NCI-H226 (cell line): ENCODE measurements at places on chromosomes 7 and 10.
A peak's percentile ranks its signal among the peaks of the same experiment; 100 is the strongest.

GRCh38 chr7:150895809-150896208 lies 43.5 kb downstream of the AOC1 start:
- DNase-seq, result no peak

- DNase-seq, result peak; percentile 6
These were observed 29.0 kb downstream of the JAKMIP3 start for GRCh38 chr10:132094581-132095234.

- DNase-seq, result no peak
These were observed 59.9 kb downstream of the BMPER start for GRCh38 chr7:33965183-33965744.

DNA sequence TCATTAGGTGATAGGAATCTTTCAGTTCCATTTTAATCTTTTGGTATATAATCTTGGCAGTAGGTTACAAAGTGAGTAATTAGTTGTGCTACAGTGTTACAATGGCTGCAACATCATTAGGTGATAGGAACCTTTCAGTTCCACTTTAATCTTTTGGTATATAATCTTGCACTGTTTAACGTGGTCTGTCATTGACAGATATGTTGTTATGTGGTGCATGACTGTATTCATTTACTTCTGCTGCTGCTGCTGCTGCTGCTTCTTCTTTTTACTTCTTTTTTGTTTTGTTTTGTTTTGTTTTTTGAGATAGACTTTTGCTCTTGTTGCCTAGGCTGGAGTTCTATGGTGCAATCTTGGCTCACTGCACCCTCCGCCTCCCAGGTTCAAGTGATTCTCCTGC lies 28.6 kb downstream of the ST7 start:
- DNase-seq, result no peak

GRCh38 chr10:943334-944033 lies 12.0 kb upstream of the LARP4B start:
- no peak for DNase-seq

DNA sequence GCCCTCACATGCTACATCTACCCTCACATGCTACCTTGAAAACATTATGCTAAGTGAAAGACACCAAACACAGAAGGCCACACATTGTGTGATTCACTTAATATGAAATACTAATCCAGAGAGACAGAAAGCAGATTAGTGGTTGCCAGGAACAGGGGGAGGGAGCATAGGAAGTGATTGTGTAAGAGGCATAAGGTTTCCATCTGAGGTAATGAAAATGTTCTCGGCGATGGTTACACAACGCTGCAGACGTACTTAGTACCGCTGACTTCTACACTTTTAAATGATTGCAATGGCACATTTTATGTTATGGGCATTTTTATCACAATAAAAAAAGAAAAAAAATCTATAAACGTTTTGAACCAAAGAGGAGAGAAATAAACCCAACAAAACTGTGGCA lies 742.3 kb downstream of the TYW1 start:
- DNase-seq, result peak; percentile 83

DNA sequence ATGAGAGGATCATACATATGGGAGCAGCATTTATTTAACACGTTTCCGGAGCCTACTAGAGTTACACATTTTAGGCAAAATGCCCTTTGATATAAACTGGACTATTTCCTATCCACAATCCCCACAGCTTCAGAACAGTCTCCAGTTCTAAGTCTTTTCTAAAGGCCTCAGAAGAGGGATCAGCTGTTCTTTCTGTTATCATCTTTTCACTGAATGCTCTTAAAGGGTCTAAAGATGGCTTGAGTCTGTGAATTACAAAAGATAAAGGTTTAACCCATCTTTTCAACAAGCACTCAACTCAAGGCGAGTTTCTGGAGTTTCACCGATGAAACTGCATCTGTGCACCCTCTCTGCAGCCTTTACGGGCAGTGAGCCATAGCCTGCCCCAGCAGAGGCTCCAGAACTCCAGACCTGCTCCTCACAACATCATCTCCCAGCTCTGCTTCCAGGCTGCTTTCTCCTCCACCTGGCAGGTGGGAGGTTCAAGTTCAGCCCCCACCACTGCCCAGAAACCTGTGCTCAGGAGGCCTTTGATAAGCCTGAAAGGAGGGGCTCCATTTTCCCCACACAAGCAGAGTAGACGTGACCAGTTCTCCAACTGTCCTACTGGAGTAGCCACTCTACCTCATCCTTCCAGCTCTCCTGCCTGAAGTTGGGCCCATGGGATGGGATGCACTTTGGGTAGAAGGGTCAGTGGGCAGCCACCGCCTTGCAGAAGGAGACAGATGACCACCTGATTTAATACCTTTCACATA lies 53.4 kb downstream of the HSPA12A start:
- no peak for DNase-seq

DNA sequence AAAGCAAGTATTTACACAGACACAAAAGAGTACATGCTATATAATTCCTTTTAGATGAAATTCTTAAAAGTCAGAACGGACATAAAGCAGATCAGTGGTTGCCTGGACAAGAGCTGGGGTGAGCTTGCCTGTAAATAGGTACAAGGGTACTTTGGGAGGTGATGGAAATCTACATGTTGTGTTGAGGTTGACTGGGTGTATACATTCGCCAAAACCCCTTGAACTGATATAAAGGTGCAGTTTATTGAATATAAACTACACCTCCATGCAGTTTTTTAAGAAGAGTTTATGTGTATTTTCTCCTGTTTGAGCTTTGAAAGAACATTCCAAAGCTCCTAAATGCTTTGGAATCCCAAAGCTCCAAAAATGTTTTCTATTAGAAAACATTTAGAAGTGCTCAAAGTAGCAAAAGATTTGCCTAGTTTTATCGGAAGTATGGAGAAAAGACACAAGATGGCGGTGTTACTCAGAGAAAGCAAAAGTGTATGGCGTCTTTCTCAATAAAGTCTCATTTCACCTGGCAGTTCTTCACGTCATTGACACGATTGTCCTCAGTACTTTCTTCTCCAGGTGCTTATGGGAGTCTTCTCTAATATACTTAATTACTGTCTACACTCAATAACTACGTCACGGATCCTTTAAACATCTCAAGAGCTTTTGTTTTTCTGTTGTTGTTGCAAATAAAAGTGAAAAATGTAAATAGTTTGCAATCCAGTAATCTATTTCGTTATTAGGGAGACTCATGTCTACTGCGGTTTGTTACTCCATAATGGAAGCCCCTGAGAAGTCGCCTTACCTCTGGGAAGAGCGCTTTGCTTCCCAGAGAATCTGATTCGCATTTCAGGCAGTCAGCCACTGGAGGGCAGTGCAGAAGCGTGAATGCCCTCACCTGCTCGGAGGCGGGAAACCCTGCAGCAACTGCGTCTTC lies 14.7 kb upstream of the SEC61G start:
- peak; percentile 72 for DNase-seq

- DNase-seq, result no peak
These were observed 463.2 kb upstream of the C7orf33 start for GRCh38 chr7:148127374-148127773.

DNA sequence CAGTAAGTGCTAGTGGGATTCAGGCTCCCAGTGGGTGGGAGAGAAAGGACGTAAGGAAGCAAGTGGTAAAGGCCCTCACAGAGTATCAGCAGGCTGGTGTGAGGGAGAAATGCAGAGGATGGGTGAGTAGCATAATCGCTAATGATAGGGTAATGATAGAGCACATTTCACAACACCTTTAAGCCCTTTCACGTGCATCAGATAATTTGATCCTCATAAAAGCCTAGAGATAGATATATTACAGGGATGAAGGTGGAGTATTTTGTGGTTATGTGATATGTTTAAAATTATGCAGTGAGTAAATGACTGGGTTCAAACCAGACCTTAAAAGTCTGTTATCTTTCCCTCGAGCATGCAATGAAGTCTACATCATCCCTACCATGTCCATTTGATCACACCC lies 10.3 kb downstream of the LEP start:
- DNase-seq, result no peak

DNA sequence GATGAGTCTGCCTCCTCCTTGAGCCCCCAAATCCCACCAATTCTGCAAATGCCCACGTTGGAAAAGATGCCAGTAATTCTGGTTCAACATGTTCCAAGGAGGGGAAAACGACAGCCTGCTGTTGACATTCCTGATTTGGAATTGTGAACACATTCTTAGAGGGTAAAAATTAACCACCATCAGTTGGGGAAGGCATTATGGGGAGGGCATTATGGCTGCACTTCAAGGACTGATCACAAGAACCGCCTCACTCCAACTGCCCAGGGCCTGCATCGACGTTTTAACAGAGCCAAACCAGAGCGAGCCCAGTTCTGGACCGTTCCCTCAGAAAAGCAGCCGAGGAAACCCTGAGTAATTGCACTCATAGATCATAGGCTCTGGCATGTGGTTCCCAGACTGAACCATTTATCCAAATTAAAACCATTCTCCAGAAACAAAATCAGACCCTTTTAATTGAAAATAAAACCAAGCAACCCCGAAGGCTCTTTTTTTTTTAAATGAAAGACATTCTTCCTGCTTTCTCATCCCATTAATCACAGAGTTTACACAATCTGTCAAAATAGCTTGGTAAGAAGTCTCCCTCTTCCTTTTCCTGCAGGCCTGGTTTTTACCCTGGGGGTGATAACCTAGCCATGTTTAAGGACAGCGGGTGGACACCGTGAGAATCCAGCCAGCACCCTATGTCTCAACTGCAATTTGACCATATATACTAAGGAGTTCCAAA lies 8.0 kb downstream of the TNS3 start:
- peak; percentile 87 for DNase-seq

DNA sequence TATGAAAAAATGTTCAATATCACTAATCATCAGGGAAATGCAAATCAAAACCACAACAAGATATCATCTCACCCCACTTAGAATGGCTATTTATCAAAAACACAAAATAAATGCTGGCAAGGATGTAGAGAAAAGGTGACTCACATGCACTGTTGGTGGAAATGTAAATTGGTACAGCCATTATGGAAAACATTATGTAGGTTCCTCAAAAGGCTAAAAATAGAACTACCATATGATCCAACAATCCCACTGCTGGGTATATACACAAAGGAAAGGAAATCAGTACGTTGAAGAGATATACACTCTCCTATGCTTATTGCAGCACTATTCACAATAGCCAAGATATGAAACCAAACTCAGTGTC lies 50.2 kb downstream of the CDK1 start:
- peak; percentile 41 for DNase-seq

GRCh38 chr10:25078658-25079431 lies 62.4 kb downstream of the THNSL1 start:
- no peak for DNase-seq

GRCh38 chr10:89857431-89858042 lies 156.1 kb downstream of the KIF20B start:
- DNase-seq, result no peak

- no peak for DNase-seq
These were observed 8.6 kb upstream of the SUN1 start for GRCh38 chr7:823649-824048.

DNA sequence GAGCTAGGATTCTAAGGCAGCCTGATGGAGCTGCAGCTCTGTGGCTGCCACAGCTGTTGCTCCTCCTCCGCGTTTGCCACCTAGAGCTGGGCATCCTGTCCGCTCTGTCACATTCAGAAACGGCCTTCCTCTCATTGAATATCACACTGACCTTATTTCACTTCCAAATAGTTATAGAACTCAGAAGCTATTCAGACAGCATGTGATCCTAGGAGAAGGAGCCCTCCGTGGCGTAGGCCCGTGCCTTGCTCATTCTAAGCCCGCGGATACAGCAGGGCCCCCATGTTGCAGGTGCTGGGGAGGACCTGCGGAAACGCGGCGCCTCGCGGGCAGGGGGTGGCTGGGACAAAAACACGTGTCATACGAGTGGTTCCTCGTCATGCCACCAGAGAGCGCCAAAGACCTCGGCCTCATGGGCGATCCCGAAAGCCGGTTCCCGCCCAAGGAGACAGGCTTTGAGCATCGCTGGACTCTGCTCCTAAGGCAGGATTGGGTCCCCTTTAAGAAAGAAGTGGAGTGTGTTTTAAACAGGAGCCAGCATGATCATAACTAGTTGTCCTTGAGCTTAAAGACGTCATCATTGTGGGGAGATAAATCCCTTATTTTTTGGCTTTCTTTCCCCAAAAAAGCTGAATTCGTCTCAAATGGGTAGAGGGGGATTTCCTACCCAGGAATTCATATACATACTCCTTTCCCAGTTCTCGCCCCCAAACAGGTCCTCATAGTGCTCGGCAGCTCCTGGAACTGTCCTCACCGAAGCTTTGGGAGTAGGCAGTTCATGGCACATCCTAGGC lies 17.9 kb upstream of the FIGNL1 start:
- peak; percentile 42 for DNase-seq

GRCh38 chr10:16673443-16673842 lies 143.8 kb downstream of the RSU1 start:
- DNase-seq, result no peak

DNA sequence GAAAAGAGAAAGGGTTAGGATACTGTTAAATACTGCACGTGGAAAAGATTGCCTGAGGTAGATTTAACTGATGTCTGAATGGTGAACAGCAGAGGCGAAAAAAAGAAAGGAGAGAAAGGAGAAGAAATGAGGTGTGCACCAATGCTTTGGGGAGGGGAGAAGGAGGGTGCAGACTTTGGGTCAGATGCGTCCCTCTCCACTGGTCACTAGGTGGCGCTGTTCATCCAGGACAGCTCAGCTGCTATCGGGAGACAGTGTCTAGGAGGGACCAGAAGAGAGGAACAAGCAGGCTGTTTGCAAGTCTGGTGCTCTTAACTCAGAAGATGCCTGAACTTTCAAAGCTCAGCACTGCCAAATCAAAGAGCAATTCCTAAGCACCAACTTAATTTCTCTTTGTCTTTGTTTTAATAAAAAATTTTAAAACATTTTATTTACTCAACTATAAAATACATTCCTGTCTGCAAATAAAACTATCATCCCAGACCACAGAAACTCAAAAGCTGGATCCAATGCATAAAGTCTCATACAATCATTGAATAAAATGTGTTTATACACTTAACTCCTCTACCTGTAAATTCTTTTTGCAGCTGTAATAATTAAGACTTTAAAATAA lies 83.9 kb upstream of the PDLIM1 start:
- DNase-seq, result peak; percentile 52

DNA sequence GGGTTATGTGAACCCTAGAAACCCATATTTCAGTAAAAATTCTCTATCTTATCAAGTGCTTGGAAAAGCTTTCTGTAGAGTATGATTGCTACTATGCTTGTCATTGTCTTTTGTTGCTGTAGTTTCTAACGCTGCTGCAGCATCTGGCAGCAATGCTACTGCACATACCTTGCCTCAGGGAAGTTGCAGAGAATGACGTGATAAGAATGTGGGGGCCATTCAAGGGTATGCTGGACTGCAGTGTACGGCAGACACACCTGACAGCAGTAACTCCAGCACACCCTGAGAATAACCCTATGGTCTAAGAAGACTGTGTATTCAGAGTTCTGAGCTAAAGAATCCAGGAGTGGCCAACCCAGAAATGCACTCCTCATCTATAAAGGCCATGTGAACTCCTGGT lies 20.5 kb downstream of the TRIM4 start:
- DNase-seq, result no peak

GRCh38 chr10:73205081-73205480 lies 37.2 kb downstream of the FAM149B1 start:
- DNase-seq, result no peak
